ENCODE measurements at places on chromosomes 4 and X. TPM values are rescaled to one million over a fixed set of nuclear protein-coding genes. Genes with fewer than 3 reads are reported as not detected.

ATP1B4 gene
- total RNA-seq: not detected

PALLD gene
- total RNA-seq: 240 TPM

DCAF8L1 gene
- not detected for total RNA-seq

GUCY1A1 gene
- total RNA-seq: 0.14 TPM
